B cell (primary cell): ENCODE measurements at places on chromosomes 2 and 18.

DNA sequence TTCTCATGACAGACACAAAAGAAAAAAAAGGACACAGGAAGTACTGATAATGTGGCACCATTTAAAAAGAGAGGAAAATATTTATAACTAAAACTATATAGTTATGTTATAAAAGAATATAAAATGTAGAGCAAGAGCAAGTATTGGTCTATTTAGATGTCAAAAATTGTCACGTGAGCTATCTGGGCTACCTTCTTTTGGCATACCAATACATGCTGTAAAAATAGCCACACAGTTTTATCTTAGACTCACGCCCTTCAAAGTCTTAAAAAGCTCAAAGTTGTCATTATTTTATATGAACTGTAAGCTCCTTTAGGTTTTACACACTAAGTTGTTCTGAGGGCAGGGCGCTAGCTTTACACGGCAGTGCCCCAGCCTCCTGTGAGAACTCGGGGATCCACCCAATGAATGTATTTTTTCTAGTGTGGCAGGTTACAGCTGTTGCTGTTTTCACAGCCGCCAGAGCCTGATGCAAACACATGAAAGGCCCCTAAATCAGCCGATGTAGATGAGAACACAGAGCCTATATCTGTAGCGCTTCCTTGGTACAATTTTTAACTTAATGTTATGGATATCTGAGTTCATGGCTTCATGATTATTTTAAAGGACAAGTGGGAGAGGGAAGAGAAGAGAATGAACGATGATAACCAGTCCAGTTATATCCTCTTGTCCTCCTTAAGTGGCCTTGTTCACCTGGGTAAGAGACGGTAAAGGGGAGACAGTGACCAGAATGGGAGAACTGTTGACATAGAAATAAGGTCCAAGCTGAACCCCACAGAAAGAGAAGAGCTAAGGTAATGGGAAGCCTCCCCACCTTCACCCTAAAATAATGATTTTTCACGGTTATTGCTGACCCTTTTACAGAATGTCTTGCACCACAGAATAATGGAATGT lies 130.8 kb downstream of the CACNB4 start:
- no peaks in the 10 kb centered on the region for H3K4me1 ChIP-seq
- H3K4me3 ChIP-seq = no peak overlapping the region
- DNase-seq = no peak
- no peak overlapping the region for H3K27ac ChIP-seq
- H3K27me3 ChIP-seq = no peaks in the 10 kb centered on the region
- no peaks in the 10 kb centered on the region for H3K36me3 ChIP-seq

DNA sequence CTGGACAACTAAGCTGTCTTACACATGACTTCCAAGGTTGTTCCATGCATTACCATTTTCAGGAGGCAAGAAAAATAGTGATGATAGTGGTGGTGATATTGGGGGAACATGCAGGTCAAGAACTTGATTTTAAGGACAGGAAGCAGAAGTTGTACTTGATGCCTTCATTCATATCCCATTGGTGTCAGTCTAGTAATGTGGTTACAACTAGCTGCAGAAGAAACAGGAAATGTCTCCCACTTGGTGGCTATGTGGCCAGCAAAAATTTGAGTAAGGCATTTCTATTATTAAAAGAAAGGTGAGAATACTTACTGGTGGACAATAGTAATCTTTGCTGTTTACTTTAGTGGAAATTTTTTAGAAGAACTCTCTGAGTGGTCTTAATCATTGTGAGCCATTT lies 103.4 kb downstream of the ALMS1 start:
- H3K27me3 ChIP-seq = no peaks in the 10 kb centered on the region
- H3K4me3 ChIP-seq = no peak overlapping the region
- no peak for DNase-seq
- H3K4me1 ChIP-seq = no peaks in the 10 kb centered on the region

GRCh38 chr2:8611700-8612099 lies 70.2 kb upstream of the ID2 start:
- H3K27ac ChIP-seq = no peak overlapping the region
- H3K36me3 ChIP-seq = no peaks in the 10 kb centered on the region
- H3K4me1 ChIP-seq = no peaks in the 10 kb centered on the region
- DNase-seq = no peak
- no peak overlapping the region for H3K4me3 ChIP-seq
- H3K27me3 ChIP-seq = no peaks in the 10 kb centered on the region

DNA sequence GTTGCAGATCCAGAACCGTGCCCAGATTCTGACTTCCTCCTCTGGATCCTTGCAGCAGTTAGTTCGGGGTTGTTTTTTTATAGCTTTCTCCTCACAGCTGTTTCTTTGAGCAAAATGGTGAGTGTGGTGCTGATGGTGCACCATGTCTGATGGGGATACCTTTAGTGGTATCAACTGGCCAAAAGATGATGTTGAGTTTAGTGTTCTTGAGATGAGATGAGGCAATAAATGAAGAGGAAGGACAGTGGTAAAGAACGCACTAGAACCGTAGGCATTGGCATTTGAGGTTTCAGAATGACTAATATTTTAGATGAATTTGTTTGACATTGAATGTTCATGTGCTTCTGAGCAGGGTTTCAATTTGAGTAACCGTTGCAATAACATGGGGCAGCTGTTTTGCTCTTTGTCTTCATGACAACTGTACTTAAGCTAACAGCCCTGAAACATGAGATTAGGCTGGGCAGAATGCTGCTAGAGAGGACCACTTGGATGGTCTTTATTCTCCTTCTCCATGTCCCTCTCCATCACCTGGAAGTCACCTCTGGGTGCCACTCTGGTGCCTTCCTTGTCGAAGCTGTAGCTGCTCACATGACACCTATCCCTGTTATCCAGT lies 3.9 kb downstream of the CTLA4 start:
- H3K36me3 ChIP-seq = no peaks in the 10 kb centered on the region
- H3K27ac ChIP-seq = no peak overlapping the region
- no peak overlapping the region for H3K4me3 ChIP-seq
- peak; percentile 8 for DNase-seq

GRCh38 chr2:239200646-239201530 lies 199.9 kb downstream of the HDAC4 start:
- H3K4me1 ChIP-seq = no peaks in the 10 kb centered on the region
- no peak overlapping the region for H3K27ac ChIP-seq
- peaks cover 2% of the 10 kb centered on the region for H3K36me3 ChIP-seq

DNA sequence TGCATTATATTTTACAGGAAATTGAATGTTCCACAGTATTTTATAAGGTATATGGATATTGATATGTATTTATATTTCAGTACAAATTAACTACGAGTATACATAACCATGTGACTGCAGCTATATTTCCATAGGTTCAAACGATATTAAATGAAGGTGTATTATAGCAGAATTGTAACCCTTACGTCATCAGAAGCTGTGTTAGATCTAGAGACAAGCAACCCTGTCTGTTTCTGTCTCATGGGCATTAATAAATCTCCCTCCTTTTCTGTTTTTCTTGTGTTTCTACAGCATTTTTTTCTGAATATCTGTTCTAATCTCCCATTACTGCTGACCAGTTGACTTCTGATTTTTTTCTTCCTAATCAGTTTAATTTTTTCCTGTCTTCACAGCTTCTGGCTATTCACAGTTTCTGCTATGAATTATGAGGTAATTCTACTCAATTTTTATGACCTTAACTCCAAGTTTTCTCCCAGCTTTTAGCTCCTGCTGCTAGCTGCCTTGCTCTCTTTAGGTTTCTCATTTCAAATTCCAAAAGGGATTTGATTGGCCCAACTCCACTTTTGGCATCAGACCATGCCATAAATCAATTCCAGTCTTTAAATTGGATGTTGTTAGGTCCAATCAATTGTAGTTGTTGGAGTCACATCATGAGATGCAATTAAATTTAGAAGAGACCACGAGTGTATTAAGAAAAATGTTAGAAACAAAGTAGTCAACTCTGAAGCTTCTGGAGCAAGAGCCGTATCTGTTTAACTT lies 277.5 kb upstream of the ZSWIM2 start:
- no peaks in the 10 kb centered on the region for H3K27me3 ChIP-seq
- no peak overlapping the region for H3K27ac ChIP-seq
- no peak for DNase-seq
- no peaks in the 10 kb centered on the region for H3K36me3 ChIP-seq

- peaks cover 45% of the 10 kb centered on the region for H3K36me3 ChIP-seq
- no peak overlapping the region for H3K4me3 ChIP-seq
- H3K27ac ChIP-seq = no peak overlapping the region
- DNase-seq = no peak
Measured at GRCh38 chr2:200498402-200499162, 11.3 kb downstream of the KCTD18 start.

- no peak overlapping the region for H3K27ac ChIP-seq
- H3K4me1 ChIP-seq = peaks cover 7% of the 10 kb centered on the region
- no peak for DNase-seq
- H3K27me3 ChIP-seq = no peaks in the 10 kb centered on the region
- H3K36me3 ChIP-seq = no peaks in the 10 kb centered on the region
- H3K4me3 ChIP-seq = no peak overlapping the region
Measured at GRCh38 chr18:35642802-35643201, 61.3 kb downstream of the GALNT1 start.

GRCh38 chr2:143815082-143815481 lies 685.9 kb downstream of the ARHGAP15 start:
- DNase-seq = no peak
- no peak overlapping the region for H3K27ac ChIP-seq
- no peaks in the 10 kb centered on the region for H3K27me3 ChIP-seq
- H3K36me3 ChIP-seq = no peaks in the 10 kb centered on the region
- peaks cover 3% of the 10 kb centered on the region for H3K4me1 ChIP-seq
- H3K4me3 ChIP-seq = no peak overlapping the region

DNA sequence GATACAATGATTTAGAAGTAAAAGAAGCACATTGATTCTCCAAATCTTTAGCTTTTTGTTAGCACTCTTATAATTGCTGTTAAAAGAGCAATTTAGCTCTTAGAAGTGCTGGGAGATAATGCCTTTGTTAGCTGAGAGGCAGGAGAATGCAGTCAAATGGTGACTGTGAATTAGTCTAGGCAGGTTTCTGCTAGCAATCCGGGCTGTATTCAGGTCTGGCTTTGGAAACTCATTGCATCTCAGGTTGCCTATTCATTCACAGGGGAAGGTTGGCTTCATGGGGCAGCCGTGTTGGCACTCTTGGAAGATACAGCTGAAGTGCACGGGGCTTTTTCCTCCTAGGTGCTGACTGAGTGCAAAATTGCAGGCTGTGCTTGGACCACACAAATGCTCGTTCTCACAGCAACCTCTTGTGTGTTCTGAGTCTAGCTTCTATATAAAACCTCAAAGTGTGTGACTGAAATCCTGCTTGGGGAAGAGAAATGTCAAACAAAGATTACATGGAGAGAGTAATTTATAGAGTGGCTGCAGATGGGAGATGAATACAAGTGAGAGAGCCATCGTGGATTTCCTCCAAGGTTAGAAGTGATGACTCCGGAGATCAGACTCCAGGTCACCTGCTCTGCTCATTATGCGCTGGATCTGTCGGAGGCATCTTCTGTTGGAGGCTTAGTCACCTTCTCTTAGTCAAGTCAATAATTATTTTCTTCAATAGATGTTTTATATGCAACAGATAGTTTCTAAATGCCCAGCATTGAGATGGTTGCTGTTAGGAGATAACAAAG lies 167.8 kb downstream of the PMAIP1 start:
- DNase-seq = no peak
- no peaks in the 10 kb centered on the region for H3K4me1 ChIP-seq
- H3K27me3 ChIP-seq = peaks cover 3% of the 10 kb centered on the region
- no peaks in the 10 kb centered on the region for H3K36me3 ChIP-seq
- no peak overlapping the region for H3K4me3 ChIP-seq
- no peak overlapping the region for H3K27ac ChIP-seq

DNA sequence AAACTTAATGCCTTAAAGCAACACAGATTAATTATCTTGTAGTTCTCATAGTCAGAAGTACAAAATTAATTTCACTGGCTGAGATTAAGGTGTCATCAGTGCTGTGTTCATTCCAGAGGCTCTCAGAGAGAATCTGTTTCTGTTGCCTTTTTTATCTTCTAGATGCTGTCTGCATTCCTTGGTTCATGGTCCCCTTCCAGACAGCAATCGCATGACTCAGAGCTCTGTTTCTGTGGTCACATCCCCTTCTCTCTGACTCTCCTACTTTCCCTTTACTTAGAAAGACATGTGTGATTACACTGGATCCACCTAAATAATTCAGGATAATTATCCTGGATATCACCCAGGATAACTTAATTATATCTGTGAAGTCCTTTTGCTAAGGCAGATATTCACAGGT lies 148.6 kb downstream of the MAIP1 start:
- DNase-seq = no peak
- no peak overlapping the region for H3K4me3 ChIP-seq
- no peak overlapping the region for H3K27ac ChIP-seq
- H3K36me3 ChIP-seq = no peaks in the 10 kb centered on the region
- no peaks in the 10 kb centered on the region for H3K27me3 ChIP-seq

- H3K4me3 ChIP-seq = no peak overlapping the region
- H3K4me1 ChIP-seq = no peaks in the 10 kb centered on the region
- H3K36me3 ChIP-seq = no peaks in the 10 kb centered on the region
- no peak for DNase-seq
Measured at GRCh38 chr2:57617318-57617717, 429.3 kb upstream of the VRK2 start.

GRCh38 chr2:226383461-226383860 lies 416.2 kb downstream of the IRS1 start:
- H3K36me3 ChIP-seq = no peaks in the 10 kb centered on the region
- DNase-seq = no peak
- H3K4me3 ChIP-seq = no peak overlapping the region
- no peaks in the 10 kb centered on the region for H3K4me1 ChIP-seq
- H3K27me3 ChIP-seq = no peaks in the 10 kb centered on the region

DNA sequence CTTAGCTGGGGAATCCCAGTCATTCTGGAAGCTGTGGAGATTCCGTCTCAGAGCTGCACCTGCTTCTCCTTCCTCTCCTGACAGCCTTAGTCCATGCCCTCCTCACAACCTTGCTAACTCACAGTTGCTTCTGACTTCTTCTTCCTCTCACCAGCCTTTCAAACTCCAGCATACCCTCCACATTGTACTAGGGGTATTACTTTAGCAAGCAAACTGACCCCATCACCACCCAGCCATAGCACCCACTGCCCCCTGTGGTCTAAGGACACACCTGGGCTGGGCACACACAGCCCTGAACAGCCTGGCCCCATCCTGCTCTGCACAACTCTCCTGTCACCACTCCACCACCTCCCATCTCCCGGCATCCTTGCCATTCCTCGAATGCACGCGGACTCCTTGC lies 208.2 kb downstream of the FBXO15 start:
- no peaks in the 10 kb centered on the region for H3K27me3 ChIP-seq
- no peak overlapping the region for H3K4me3 ChIP-seq
- no peak for DNase-seq
- no peaks in the 10 kb centered on the region for H3K36me3 ChIP-seq
- no peaks in the 10 kb centered on the region for H3K4me1 ChIP-seq
- no peak overlapping the region for H3K27ac ChIP-seq
